ENCODE measurements at places on chromosomes 1 and 21.

DNA sequence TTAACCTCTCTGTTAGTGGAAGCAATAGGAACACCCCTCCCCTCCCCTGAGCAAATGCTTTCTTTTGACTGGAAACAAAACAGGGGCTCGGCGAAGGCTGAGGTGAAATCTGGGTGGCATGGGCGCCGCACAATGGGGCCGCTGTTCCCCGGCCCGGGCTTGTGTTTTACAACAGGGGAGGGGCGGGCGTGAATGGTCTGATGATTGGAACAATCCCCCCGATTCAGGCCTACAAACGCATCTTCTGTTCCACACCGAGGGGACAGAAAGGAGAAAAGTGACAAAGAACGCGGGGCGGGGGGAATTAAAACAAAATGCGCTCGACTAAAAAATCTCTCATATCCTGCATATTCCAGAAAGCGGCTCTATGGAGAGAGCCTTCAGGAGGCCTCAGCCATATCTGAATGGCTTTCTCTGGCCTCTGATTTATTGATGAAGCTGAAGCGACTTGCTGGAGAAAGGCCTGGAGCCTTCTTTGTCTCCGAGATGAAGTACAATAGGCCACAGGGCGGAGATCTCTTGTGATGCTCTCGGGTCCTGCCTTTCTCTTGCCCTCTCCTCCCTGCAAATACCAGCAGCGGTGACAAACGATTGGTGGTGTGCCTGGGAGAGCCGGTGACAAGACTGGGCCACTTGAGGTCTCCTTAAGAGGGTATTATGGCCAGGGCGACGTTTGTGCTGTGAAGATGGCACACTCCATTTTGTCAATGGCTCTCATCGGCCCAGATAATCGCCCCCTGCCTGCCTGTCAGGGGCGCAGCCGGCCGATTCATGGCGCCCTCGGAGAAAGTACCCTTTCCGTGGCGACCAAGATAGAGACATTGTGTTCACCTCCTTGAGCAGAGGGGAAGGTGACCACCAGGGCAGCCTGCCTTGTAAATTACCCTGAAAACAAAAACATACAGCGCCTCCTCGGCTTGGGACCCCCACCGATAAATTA lies 47.1 kb upstream of the OLIG2 start:
- DNase-seq = no peak

- no peak for DNase-seq
Measured at GRCh38 chr1:3609769-3610526, 1.4 kb downstream of the MEGF6 start.

DNA sequence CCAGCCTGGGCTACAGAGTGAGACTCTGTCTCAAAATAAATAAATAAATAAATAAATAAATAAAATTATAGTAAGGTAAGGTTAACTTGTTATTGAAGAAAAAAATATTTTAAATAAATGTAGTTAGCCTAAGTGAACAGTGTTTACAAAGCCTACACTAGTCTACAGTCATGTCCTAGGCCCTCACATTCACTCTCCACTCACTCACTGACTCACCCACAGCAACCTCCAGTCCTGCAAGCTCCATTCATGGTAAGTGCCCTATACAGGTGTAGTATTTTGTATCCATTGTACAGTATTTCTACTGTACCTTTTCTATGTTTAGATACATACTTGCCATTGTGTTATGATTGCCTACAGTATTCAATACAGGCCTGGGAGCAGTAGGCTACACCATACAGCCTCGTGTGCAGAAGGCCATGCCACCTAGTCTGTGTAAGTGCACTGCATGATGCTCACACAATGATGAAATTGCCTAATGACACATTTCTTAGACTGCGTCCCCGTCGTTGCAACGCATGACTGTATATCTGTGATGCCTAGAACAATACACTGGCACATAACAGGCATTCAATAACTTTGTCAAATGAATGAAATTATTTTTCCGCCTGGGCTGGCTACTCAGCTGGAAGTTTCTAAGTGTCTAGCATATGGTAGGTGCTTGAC lies 14.8 kb downstream of the KCNN3 start:
- DNase-seq = no peak

- peak; percentile 23 for DNase-seq
Measured at GRCh38 chr1:205326812-205327466, 5.4 kb upstream of the NUAK2 start.

- DNase-seq = peak; percentile 90
Measured at GRCh38 chr21:35578347-35578782, 482.0 kb downstream of the SETD4 start.

GRCh38 chr1:6006882-6007281 lies 14.7 kb upstream of the NPHP4 start:
- no peak for DNase-seq

GRCh38 chr1:206558794-206559671 lies 51.7 kb downstream of the RASSF5 start:
- DNase-seq = no peak

GRCh38 chr1:113192242-113192641 lies 119.2 kb downstream of the LRIG2 start:
- no peak for DNase-seq

DNA sequence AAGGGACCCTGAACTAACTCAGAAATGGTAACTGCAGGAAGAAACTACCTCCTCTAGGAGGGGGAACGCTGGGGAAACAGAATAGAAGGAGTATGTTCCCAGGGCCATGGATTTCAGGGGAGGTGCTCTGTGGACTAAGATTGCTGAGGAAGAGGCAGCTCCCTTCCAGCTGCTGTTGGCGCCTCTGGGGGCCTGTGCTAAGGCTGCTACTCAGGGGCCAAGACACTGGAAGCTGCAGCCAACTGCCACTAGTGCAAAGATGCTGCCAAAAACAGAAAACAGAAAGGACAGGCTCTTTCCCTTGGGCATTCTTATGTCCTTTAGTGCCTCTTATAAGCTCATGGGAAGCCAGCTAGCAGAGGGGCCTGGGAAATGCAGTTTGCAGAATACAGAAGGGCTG lies 58.0 kb upstream of the SGIP1 start:
- DNase-seq = no peak

- no peak for DNase-seq
Measured at GRCh38 chr1:48858200-48858920, 81.7 kb upstream of the BEND5 start.

GRCh38 chr1:14296795-14297194 lies 301.7 kb upstream of the KAZN start:
- DNase-seq = no peak

DNA sequence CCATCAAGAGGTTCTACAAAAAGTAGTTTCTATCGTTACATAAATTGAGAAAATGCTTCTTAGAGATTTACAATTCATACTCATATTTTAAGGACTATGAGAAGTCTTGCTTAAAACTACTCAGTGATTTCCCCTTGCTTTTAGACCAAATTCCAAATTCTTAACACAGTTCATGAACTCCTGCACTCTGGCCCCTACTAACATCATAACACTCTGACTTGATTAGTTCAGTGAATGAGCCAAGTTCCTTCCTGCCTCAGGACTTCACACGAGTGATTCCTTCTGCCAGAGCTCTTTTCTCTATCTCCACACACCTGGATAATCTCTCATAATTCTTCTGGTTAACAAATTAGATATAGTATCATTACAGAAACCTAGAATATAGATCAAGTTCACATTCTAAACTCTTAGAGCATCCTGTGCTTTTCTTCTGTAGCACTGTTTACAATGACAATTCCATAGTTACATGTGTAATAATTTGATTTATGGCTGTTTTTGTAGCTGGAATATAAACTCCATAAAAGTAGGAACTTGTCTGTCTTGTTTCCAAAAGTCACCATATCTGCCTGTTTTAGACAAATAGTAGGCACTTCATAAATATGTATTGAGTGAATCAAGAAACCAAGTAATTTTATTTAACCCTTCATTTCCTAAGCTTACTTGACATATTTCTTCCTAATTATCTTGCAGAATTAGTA lies 59.9 kb downstream of the NUF2 start:
- no peak for DNase-seq

GRCh38 chr1:58785442-58786058 lies 1.7 kb upstream of the JUN start:
- DNase-seq = peak; percentile 64

DNA sequence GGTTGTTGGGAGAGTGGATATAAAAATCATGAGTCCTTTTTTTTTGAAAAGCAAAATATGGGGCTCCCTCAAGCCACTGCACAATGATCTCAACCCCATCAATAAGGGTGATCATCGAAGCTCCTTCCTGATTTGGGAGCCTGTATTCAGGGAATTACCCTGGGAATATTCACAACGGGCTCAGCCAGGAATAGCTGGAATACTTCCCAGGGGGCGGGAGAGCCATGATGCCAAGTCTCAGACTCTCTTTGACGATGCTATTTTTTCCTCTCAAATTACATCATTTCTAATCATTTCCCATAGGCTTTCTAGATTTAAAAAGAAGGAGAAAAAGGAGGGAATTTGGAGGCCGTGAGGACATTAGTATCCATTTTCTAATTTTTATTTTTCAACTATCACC lies 18.4 kb downstream of the OLIG1 start:
- DNase-seq = no peak

DNA sequence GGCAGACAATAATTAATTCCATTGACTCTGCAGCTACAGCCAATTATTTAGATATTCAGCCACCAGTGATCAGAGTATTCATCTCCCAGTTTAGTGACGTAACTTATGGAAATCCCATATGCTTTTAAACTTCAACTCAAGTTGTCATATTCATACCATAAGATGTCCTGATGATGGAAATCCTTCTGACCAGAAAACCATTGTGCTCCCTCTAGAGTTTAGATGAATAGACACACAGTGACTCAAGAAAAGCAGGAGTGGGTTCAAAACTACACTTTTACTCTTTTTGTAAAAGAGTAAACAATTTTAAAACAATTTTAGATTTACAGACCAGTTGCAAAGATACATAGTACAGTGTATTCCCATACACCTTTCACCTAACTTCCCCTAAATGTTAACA lies 463.7 kb downstream of the KCNT2 start:
- DNase-seq = no peak

GRCh38 chr1:229152311-229152710 lies 118.6 kb upstream of the RAB4A start:
- no peak for DNase-seq

- DNase-seq = peak; percentile 24
Measured at GRCh38 chr1:110513511-110513910, 5.5 kb downstream of the KCNA10 start.

DNA sequence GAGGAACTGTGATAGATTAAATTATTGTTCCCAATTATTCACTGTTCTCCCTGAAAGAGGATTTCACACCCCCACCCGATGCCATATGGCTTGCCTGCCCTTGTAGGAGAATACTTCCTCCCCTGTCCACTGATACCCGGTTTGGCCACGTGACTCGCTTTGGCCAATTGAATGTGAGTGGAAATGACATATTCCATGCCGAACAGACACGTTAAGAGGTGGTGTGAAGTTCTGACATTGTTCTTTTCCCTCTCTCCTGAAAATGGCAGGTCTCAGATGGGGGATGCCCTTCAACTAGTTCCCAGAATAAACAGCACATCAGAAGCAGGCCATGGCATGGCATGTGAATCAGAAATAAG lies 5.3 kb downstream of the STUM start:
- DNase-seq = no peak

GRCh38 chr1:78599294-78599693 lies 21.0 kb upstream of the IFI44L start:
- no peak for DNase-seq

DNA sequence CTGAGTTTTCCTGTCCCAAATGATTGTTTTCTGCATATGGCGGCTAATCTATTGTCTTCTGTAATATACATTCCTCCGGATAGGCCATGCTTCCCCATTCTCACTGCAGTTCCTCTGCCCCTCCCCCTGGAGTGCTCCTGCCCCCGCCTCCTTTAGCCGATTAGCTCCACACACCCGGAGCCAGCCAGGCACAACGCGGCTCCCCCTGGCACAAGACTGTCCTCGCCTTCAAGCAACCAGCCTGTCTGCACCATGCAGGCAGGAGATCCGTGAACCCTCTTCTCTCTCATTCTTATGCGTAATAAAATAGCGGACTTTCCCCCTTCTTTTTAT lies 18.0 kb downstream of the SERTAD4 start:
- DNase-seq = no peak

- DNase-seq = peak; percentile 10
Measured at GRCh38 chr1:244239261-244239770, 188.2 kb downstream of the ZBTB18 start.

DNA sequence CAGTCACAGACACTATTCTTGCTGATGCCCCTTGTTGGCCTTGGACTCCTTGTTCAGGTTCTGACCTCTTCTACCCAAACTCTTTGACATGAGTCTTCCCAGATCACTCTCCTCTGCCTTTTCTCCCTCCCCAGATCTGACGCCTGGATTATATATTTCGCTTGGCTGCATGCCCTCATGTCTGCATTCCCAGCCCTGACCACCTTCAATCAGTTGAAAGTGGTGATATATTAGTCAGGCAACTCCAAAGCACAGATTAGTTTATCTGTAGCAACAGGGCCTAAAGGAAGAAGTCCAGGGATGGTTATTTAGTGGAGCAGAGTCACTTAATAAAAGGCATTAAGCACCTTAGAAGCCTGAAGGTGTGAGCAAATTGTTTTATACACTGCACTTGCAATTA lies 110.0 kb upstream of the GUCA2B start:
- no peak for DNase-seq

DNA sequence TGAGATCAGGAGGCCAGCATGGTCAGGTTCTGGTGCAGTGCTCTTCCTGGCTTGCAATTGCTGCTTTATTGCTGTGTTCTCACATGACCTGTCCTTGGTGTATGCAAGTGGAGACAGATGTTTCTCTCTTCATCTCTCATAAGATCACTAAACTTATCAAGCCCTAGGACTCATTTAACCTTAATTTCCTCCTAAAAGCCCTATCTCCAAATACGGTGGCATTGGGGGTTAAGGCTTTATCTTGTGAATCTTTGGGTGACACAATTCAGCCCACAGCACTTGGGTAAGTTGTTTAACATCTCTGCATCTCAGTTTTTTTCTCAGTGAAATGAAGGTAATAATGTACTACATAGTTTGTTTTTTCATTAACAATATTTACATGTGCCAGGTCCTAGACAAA lies 152.4 kb downstream of the RWDD3 start:
- DNase-seq = no peak

DNA sequence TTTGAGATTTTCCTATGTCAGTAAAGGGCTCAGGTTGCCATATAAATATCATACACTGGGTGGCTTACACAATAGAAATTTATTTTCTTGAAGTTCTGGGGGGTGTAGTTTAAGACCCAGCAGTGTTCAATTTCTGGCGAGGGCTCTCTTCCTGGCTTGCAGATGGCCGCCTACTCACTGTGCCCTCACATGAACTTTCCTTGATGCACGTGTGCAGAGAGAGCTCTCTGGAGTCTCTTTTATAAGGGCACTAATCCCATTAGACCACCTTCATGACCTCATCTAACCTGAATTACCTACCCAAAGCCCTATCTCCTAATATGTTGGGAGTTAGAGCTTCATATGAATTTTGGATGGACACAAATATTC lies 21.1 kb downstream of the TMEM51 start:
- no peak for DNase-seq

DNA sequence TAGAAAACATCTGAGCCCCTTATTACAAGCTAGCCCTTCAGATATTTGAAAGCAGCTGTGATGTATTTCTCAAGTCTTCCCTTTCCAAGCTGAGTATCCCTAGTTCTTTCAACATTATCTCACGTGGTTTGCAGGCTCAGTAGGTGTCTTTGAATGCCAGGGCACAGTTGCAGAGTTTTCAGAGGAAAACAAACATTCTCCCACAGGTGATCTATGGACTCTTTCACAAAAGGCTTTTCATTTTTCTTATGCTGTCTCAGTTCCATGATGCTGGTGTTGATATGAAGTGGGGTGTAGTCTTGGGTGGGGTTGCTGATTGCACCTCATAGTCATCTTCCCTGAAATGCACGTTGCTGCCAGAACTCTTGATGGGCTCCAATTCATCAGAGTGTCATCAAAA lies 17.3 kb downstream of the CACNA1E start:
- DNase-seq = no peak

- DNase-seq = no peak
Measured at GRCh38 chr1:218817071-218817470, 356.6 kb upstream of the LYPLAL1 start.
